GDM1 (cell line): ENCODE measurements at places on chromosomes 5 and 9.

- no peak for DNase-seq
Observed at GRCh38 chr5:173327948-173328843, at the start of gene STC2. STC2 (minus strand) TSS chr5:173328414; CDS start chr5:173328193, 221 bp downstream.

GRCh38 chr5:8714861-8715260 lies 831.0 kb downstream of the SEMA5A start:
- DNase-seq: no peak

DNA sequence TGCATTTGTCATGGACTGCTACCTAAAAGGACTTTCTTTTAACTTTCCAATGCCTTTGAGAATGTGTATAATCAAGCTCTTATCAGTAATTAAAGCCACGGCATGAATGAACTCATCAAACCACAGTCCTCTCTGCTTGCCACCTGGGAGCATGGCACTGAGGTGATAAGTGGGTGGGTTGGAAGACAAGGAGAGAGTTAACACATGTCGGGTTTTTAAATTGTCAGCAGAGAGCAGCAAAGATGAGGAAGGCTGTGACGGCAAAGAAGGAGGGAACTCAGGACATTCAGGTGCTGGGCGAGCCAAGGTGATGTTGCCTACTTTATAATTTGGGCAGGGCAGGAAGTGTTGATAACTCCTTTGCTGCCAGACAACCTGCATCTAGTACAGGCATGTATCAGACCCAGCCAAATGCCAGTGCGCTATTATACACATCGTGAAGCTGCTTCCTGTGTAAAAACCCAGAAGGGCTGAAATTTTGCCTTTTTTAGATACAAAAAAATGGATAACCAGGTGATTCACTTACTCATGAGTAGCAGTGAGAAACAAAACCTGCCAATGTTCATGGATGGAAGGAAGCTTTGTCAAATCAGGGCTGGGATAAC lies 269.1 kb downstream of the KIF4B start:
- DNase-seq: no peak

- no peak for DNase-seq
Observed at GRCh38 chr5:124410539-124411488, 335.6 kb downstream of the ZNF608 start.

DNA sequence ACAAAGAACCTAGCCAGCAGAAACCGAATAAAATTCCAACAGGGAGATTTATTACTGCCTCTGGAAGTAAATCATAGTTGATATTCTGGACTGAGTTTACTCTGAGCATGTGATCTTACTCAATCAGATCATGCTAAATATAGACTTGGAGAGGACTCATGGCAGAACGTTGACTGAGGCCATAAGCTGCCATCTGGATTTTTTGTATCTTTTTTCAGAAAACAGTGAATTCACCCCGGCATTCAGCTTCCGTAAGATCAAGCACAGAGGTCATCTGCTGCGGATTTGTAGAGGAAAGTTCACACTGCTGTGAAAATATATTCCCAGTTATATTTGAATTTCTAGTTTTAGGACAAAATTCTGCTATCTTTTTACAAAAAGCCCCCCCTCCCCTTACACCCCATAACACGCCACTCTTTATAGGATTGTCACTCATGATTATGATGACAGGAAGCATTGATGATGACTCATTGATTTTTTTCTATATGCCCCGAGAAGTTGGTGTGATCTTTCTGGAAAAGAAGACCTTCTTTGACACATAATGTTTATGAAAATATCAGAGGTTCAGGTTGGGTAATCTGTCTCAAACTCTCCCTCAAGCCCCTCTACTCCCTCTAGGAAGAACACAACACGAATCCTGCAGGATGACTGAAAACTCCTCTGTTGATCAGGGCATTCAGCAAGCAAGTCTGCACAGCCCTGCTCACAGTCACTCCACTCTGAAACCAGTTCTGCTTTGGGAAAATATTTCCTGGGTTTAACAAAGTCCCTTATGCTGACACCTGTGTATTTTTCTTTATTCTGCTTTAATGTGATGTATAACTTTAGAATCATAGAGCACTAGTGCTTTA lies 70.8 kb downstream of the NXNL2 start:
- no peak for DNase-seq

- DNase-seq: no peak
Observed at GRCh38 chr9:107587191-107587963, 97.8 kb upstream of the KLF4 start.

DNA sequence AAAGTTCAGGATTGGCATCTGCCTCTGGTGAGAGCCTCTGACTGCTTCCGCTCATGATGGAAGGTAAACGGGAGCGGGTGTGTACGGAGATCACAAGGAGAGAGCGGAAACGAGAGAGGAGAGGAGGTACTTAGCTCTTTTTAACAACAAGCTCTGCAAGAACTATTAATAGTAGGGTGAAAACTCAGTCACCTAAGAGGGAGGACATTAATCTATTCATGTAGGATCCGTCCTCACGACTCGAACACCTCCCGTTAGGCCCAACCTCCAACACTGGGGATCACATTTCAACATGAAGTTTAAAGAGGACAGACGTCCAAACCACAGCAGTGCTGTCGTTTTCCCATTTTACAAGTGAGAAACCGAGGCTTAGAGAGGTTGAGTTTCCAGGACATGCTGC lies 173.7 kb downstream of the SLC28A3 start:
- no peak for DNase-seq

GRCh38 chr9:98992885-98993569 lies 49.3 kb downstream of the COL15A1 start:
- no peak for DNase-seq

DNA sequence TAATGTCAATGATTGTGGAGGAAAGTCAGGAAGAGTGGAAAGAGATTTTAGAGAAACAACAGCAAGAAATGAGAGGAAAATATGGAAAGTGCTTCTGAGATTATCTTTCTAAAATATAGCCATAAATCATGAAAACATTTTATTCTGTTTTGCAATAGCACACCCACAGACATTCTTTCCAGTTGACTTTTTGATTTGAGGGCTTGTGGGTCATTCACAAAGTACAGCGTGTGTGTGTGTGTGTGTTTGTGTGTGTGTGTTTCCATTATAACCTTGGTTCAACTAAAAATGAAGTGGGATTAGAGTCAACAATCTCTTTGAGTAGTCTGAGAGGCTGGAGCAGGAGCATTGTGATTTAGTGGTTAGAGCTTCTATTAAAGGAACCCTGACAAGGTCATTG lies 116.6 kb upstream of the GAS1 start:
- DNase-seq: no peak

GRCh38 chr5:94263068-94263467 lies 355.3 kb downstream of the KIAA0825 start:
- no peak for DNase-seq

- no peak for DNase-seq
Observed at GRCh38 chr9:96612966-96613589, 6.6 kb downstream of the CDC14B start.

- no peak for DNase-seq
Observed at GRCh38 chr5:96016216-96016615, 54.6 kb upstream of the ELL2 start.

DNA sequence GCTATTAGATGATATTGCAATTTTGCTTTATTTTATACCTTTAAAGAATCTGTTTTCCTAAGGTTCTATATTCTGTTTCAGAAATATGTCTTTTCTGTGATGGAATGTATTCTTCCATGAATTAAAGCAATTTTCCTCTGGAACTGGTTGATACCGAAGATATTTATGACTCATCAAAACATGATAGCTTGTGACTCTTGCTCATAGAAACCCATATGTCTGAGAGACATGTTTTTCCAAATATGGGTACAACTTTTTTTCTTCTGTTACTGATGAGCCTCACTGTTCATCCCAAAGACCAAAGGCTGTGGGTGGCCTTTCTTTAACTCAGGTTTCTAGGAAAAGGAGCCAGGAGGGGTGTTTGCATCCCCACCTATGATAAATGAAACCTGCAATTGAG lies 126.1 kb upstream of the PAPPA start:
- DNase-seq: no peak

DNA sequence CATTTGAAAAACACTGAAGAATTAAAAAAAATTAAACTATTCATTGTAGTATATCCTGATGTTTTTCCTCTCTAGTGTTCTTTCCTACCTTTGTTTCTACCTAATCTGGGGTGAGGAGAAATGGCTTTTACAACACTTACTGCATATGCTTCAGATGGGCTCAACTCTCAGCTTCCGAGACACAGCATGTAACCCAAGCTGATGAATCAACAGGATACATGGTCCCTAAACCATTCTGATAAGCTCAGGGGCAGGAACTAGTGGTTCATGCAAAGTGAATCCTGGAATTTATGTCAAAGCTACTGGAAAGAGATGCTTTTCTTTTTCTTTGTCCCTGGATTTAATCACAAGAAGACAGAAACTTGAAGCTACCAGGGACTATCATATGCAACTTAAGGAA lies 672.5 kb upstream of the RORB start:
- no peak for DNase-seq

GRCh38 chr5:137734331-137734730 lies 1.6 kb downstream of the KLHL3 start:
- DNase-seq: no peak

GRCh38 chr5:30930736-30931135 lies 262.8 kb upstream of the CDH6 start:
- DNase-seq: no peak

DNA sequence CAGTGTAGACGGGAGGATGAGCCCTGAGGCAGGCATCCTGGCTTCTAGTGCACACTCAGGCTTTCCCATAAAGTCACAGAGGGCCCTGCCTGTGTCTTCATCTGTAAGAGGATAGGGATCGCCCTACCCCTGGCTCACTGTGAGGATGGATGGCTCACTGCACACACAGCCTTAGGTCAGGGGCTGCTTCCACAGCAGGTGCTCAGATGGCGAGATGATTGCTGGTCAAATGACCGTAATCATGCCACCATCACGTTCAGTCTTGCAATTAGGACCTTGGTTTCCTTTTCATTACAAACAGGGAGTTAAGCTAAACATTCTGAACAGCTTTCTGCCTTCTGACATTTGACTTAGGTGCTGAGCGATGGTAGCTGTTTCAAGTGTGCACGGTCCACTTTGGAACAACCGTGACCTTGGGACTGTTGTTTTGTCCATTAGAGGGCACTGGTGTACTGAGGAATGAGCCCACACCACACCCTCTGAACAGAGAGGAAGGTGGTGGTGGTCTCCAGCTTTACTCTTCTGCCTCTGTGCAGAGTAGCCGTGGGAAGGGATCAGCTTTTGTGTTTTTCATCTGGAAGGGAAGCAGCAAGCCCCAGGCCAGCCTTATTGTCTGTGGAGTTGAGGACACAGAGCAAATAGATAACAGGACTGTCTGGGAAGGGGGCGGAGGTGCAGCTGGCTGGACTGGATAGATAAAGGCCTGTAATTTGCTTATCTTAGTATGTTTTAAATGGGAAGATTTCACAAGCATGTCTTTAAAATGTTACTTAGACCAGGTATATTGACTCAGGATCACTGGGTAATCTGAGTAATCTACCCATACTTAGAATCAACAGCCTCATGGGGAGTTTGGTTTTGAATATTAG lies 183.1 kb downstream of the TRIO start:
- DNase-seq: no peak

- no peak for DNase-seq
Observed at GRCh38 chr9:97840521-97840920, 12.5 kb upstream of the FOXE1 start.

- DNase-seq: no peak
Observed at GRCh38 chr5:1725641-1726468, 73.8 kb downstream of the MRPL36 start.

DNA sequence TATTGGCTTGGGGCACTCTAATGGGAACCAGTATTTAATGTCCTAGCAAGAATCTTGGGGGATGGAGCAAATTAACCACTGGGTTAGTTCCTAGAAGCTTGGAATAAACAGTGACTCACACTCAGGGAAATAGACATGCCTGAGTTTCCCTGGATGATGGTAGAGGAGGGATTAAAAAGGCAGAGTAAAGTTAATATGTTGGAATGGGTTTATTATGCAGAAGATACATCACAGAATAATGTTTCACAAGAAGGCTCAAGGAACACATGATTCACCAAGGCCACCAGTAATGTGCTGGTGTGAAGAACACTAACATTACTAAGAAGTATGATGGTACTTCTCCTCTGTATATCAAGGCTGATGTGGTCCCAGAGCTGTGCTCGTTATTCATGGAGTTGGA lies 752.9 kb upstream of the SEMA6A start:
- no peak for DNase-seq

- no peak for DNase-seq
Observed at GRCh38 chr5:65854925-65855324, 71.5 kb upstream of the ERBIN start.

DNA sequence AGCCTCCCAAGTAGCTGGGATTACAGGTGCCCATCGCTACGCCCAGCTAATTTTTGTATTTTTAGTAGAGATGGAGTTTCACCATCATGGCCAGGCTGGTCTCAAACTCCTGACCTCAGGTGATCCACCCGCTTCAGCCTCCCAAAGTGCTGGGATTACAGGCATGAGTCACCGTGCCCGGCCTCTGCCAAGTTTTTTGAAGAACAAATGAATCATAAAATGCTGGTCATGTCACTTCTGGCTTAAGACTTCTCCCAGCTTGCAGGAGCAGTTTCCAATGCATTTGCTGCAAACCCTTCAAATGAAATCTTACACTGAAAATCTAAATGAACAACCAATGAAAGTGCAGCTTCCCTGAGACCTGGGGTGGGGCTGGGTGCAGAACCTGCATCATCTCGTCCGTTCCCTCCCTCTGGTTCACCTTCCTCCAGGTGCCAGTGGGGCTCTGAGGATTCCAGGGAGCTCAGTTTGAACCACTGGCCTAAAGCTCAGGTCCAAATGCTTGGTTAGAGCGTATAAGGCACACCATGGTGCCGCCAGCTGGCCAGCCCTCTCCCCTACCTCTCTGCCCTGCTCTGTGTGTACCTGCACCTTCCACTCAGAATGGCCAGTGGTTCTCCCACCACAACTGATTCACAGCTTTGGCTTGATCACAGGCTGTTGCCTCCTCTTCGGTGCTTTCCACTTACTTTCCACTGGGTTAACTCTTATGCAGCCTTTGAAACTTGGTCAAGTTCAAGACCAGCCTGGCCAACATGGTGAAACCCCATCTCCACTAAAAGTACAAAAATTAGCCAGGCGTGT lies 39.8 kb upstream of the FUBP3 start:
- DNase-seq: no peak

DNA sequence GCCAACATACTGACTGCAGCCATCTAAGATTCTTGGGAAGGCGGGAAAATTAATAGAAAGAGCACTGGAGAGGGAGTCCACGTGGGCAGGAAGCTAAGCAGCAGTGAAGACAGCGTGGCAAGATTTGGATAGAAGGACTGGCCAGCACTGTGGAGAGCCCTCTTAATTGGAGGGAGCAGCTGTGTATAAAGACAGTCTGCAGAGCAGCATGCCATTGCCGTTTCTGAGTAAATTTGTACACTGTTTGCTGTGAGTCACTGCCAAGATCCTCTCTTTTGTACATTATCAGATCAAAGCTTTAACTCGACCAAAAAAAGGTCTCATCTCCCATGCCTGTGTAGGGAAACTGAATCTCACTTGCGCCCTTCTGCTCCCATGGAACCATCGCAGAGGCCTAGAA lies 45.3 kb downstream of the INSYN2B start:
- no peak for DNase-seq

DNA sequence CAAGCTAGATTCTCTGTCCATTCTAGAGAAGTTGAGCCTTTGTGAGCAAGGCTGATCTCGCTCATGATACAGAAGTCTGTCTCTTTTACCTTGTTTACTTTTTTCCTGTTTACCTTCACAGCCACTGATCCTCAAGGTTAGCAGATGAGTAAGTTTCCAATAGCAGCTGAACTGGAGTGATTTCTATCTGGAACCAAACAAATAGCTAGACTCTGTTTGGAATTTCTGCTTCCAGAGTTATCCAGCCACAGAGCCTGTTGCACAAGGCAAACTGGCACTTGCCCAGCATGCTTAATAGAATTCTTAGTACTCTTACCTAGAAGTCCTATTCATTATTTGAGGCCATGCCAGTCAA lies 12.8 kb upstream of the PANK3 start:
- no peak for DNase-seq

GRCh38 chr9:134742822-134743535 lies 101.4 kb downstream of the COL5A1 start:
- no peak for DNase-seq
